ENCODE measurements at places on chromosomes 13 and 19. TPM values are rescaled to one million over a fixed set of nuclear protein-coding genes. Genes with fewer than 3 reads are reported as not detected.

Gene ISOC2
- 20.5 TPM for total RNA-seq

Gene MAP3K10
- total RNA-seq, result 38.3 TPM

Gene ZBTB7A
- total RNA-seq, result 2.5 TPM

Gene C19orf18
- not detected for total RNA-seq

Gene HAUS8
- 3.2 TPM for total RNA-seq

Gene LRG1
- 0.23 TPM for total RNA-seq

Gene TEX101
- total RNA-seq, result not detected

Gene FXYD5
- 0.46 TPM for total RNA-seq

Gene ADM5
- total RNA-seq, result 1.4 TPM

Gene FAM216B
- total RNA-seq, result 17.8 TPM

Gene KIR3DL1
- total RNA-seq, result not detected

Gene ZNF441
- total RNA-seq, result 35.8 TPM

Gene SMIM24
- 0.46 TPM for total RNA-seq

Gene SIGLEC11
- 0.23 TPM for total RNA-seq

Gene ZNF555
- 22.1 TPM for total RNA-seq

Gene C19orf33
- total RNA-seq, result not detected

Gene ZNF471
- 21.5 TPM for total RNA-seq

Gene ZNF541
- 0.23 TPM for total RNA-seq

Gene SUPT20H
- 73.1 TPM for total RNA-seq

Gene C19orf67
- total RNA-seq, result not detected

Gene DPF1
- total RNA-seq, result 43.8 TPM

Gene ZNF714
- total RNA-seq, result 33.0 TPM

Gene ZNF610
- total RNA-seq, result 21.7 TPM

Gene GADD45B
- total RNA-seq, result 5.5 TPM

Gene PNMA8A
- total RNA-seq, result 108 TPM

Gene PRODH2
- total RNA-seq, result not detected

Gene RAB4B
- 8.3 TPM for total RNA-seq

Gene KCTD15
- total RNA-seq, result 48.0 TPM

Gene CRLF1
- total RNA-seq, result 3.0 TPM

Gene CRTC1
- total RNA-seq, result 11.8 TPM

Gene PRTN3
- 1.8 TPM for total RNA-seq

Gene ZNF837
- 1.2 TPM for total RNA-seq

Gene KIR2DL1
- total RNA-seq, result not detected

All from diencephalon (tissue), 1 donor.